Renal cortical epithelial cell (primary cell): ENCODE measurements at places on chromosomes 13 and 19. TPM values are rescaled to one million over a fixed set of nuclear protein-coding genes. Genes with fewer than 3 reads are reported as not detected.

Gene SLAIN1
- 5.8 and 14.1 TPM in 2 replicates for total RNA-seq

Gene ERICH6B
- total RNA-seq, result not detected in 2 replicates

Gene COX7A1
- 1.1 and 2.8 TPM in 2 replicates for total RNA-seq

Gene ZNF528
- total RNA-seq, result 19.1 and 28.2 TPM in 2 replicates

Gene ANKRD27
- 29.5 and 37.5 TPM in 2 replicates for total RNA-seq
